Ascending aorta (tissue), 2 donors: ENCODE measurements at places on chromosomes 16 and 17.
A peak's percentile ranks its signal among the peaks of the same experiment; 100 is the strongest.

DNA sequence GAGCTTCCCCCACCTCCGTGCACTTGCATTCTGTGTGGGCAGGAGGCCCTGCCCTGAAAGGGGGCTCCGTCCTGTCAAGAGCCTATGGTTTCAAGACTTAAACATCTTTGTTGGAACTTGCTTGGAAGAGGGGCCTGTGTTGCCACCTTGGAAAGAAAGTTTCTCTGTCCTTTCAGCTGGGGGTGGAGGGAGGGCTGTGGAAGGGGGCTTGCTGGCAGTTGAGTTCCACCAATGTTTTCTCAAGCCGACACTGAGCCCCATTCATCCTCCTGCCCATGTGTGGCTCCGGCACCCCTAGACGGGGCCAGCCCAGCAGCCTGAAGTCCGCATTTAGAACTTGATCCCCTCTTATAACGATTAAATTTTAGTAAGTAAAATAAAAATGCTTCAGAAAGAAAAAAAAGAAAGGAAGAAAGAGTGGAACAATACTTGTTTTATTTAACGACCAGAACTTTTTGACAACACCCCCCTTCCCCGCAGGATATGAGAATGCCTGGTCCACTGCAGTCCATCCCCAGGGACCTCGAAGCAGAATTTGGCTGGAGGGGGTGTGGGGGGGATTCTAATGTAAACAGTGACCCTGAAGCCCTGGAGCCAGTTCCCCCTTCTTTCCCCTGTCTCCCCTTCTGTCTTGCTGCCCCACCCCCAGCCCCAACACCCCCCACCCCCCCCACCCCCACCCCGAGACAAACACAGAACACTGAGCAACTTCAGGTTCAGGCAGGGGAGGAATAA is 26.9 kb upstream of the CLEC18A start:
- DNase-seq, result no peak

- DNase-seq, result peak; percentile 83
Measured at GRCh38 chr16:11639925-11640899, 28.0 kb upstream of the SNN start.

DNA sequence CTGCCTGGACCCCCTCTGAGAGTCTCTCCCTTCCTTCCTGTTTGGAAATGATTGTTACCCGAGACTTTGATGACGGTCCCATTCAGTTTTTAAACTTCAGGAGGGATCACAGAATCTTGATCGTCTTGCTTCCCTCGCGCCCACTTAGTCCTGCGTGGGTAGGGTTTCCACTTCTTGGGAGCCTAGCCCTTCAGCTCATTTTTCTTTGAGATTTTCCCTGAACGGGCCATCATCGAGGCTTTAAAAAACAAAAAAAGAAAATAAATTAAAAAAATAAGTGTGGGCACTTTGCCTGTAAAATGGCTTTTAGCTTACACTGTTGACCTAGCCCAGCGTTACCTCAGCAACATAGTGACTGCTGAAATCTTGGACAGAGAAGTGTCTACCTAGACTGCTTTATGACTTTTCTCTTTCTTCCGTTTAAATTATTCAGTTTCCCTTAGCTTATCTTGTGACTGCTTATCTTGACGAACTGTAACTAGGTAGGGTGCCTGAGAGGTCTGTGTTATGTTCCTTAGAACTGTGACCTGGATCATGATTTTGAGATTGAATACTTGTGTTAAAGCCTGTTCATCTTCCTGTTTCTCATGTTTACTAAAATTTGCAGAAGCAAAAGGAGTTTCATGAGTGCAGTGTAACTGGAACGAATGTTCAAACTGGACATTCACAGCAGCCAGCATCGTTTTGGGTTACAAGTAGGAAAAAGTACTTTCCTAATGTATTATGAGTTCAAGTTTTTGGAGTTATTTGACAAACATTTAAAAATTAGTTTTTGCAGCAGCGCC is 874 bp downstream of the WWP2 start:
- no peak for DNase-seq

DNA sequence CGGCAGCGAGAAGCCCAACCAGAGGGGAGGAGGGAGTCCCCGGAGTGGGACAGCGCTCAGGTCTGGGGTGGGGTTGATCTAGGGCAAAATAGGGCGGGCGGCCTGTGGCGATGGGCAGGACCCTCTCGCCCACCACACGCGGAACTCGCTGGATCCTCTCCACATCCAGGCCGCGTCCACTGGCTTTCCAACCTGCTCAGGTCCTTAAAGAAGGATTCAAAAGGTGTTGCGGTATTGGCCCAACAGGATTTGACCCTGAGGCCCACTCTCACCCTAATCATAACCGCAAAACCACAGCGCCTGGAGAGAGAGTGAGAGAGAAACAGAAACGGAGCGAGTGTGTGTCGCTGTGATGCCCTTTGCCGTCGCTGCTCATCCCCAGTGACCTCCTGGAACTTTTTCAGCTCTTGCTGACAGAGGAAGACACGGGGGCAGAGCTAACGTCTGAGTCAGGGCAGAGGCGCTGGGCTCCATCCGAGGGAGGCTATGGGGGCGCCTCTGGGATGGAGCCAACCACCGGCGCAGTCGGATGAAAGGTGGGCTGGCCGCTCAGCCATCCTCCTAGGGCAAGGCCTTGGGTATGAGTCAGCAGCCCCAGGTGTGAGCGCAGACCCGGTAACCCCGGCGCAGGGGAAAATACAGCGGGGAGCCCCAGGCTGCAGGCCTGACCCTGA is 16.7 kb upstream of the OR1F1 start:
- no peak for DNase-seq

DNA sequence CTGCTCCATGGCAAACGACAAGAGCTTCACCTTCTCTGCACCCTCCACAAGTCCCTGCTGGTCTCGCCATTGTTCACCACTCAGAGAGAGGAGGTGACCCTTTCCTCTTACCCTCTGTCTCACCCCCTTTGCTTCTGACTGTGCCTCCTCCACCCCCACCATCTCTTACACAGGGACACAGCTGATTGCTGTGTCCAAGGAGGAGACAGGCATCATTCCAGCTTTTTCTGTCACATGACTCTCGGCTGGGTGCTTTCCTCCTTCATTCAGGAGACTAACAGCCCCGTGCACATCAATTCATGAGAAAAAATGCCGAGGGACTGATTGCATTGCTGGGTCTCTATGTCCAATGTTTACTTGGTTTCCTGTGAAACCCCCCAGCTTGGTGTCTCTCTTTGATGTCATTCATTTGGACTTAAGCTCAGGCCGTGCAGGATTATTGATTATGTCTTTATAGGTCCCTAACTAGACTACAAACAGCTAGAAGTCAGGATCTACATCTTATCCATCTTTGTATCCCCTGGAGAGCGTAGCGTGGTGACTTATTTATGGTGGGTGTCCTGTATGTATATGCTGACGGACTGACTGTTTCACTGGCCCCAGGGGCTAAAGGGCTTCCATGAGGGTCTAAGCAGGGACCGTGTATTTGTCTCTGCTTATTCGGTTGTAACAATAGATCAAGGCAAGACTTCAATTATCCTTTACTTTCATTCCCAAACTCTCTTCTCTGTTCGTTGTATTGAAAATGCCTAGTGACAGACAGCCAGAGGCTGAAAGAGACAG is 82.2 kb upstream of the CDH13 start:
- no peak for DNase-seq

- DNase-seq, result no peak
Measured at GRCh38 chr17:75587675-75588595, at the start of gene MYO15B. TSS of gene MYO15B (plus strand) at chr17:75587800. CDS start at chr17:75588058, 258 bp downstream.

GRCh38 chr17:74204474-74204873 is 996 bp downstream of the RPL38 start:
- no peak for DNase-seq

DNA sequence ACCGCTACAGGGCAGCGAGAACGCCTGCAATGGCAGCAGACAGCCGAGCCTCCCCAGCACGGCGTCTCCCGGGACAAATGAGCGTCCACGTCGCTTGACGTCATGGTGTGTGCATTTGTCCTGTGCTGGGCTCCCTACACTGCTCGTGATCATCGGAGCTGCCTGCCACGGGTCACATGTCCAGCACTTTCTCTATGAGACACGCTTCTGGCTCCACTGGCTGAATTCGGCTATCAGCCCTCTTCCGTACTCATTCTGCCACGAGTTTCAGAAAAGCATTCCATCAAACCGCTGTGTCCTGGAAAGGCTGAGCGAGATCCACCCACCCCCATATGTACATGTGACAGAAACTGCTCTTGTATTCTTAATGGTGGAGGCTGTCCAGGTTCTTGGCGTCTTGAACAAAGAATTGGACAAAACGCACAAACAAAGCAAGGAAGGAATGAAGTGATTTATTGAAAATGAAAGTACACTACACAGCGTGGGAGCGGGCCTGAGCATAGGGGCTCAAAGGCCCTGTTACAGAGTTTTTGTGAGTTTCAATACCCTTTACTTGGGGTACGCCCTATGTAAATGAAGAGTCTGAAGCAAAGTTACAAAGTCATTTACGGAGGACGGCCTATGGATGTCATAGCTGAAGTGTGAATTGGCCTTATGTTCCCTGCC is 28.5 kb upstream of the SHCBP1 start:
- DNase-seq, result no peak

DNA sequence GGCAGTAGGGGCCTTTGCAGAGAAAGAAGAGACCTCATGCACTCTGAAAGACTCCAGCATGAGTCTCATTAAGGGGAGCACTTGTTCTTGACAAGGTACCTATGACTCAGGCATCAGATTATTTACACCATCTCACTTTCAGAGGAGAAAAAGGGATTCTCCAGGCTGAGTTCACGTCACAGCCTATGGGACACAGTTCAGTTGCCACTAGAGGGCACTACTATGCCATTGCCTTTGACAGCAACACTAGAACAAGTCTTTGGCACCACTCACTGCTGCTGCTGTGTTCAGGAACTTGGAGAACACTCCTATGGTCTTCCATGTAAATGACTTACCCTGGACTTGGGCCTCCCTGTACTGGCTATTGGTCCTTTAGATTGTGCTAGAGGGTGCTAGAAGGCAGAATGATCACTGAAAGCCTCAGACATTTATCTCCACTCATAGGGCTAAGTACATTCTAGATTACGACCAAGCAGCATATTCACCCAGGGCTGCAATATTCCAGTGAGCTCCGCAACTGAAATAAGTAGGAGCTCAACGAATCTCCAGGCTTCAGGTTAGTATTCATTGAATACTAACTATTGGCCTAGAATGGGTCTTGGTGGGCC is 225.1 kb upstream of the CA10 start:
- DNase-seq, result no peak

- DNase-seq, result peak; percentile 35
Measured at GRCh38 chr16:83954577-83955016, 1.6 kb downstream of the OSGIN1 start.

DNA sequence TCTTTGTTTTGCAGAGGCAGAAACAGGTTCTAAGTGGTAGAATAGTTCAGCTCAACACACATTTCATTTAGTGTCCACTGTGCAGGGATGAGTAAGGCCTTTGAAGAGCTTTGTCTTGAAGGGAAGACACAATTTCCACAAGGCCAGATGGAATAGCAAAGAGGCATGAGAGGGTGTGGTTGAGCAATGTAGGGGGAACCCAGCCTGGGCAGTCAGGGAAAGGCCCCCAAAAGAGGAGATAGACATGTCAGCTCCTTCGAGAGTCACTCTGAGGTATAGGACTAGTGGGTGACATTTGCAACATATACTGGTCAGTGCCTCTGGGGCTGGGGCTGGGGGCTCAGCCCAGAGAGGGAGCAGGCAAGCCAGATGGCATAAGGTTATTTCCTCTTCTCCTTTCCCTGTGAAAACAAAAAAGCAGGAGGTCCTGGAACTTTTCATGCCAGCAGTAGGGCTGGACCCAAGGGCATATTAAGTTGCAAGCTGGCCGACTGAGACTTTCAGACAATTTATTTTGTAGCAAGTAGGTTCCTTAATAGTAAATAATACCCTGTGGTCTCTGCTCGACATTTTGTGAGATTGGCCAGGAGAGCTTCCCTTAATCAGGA is 7.1 kb downstream of the ALKBH5 start:
- DNase-seq, result no peak

- DNase-seq, result no peak
Measured at GRCh38 chr17:75572713-75573539, 14.7 kb upstream of the MYO15B start.

- DNase-seq, result peak; percentile 83
Measured at GRCh38 chr17:82496529-82497434, 22.8 kb upstream of the FOXK2 start.

DNA sequence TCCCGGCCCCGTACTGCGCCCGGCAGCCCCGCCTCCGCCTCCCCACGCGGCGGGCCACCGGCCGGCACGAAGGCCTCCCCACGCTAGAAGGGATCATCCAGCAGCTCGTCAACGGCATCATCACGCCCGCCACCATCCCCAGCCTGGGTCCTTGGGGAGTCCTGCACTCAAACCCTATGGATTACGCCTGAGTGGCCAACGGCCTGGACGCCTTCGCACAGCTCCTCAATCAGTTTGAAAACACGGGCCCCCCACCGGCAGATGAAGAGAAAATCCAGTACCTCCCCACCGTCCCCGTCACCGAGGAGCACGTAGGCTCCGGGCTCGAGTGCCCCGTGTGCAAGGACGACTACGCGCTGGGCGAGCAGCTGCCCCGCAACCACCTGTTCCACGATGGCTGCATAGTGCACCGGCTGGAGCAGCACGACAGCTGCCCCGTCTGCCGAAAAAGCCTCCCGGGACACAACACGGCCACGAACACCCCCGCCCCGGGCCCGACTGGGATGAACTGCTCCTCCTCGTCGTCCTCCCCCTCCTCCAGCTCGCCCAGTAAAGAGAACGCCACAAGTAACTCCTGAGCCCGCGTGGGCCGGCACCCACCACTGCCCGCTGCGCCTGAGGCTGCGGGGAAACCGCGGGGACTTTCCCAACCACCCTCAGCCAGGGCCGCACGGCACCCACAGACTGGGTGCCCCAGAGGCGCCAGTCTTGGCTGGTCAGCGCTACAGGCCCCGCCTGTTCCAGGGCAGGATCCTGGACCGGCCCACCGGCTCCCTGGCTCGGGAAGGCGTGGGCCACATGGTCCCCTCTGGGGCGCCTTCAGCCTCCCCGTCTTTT is 39.0 kb upstream of the AKAP1 start:
- no peak for DNase-seq

GRCh38 chr17:50177983-50178834 is 12.4 kb downstream of the SGCA start:
- peak; percentile 93 for DNase-seq

- no peak for DNase-seq
Measured at GRCh38 chr16:71933913-71934695, 38.8 kb downstream of the IST1 start.

GRCh38 chr17:909642-910323 is 69.8 kb downstream of the NXN start:
- DNase-seq, result no peak

- no peak for DNase-seq
Measured at GRCh38 chr17:733743-734142, 1.3 kb downstream of the TLCD3A start.

GRCh38 chr16:86107215-86107825 is 208.4 kb downstream of the IRF8 start:
- no peak for DNase-seq

GRCh38 chr16:9978160-9978725 is 204.0 kb downstream of the GRIN2A start:
- no peak for DNase-seq

DNA sequence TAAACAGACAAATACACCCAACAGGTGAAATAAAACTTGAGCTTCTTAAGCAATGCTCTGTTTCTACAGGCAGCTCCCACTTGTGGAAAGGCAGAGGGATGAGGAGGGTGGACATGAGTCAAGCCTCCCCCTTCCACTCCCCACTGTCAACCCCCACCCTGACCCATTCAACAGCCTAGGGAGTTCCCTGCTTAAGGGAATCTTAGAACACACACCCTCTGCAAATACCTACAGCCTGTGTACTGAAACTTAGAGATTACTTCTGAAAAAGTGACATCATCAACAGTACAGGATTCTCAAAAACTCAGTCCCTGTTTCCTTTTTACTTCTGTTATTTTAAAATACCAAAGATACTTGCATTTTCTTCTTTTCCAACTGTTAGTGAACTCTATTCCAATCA is 345.4 kb downstream of the SOX9 start:
- no peak for DNase-seq

GRCh38 chr16:28193530-28194423 is 18.0 kb downstream of the XPO6 start:
- no peak for DNase-seq
